ENCODE measurements at places on chromosomes 6 and 20. TPM values are rescaled to one million over a fixed set of nuclear protein-coding genes. Genes with fewer than 3 reads are reported as not detected.

OTOR gene
- polyA plus RNA-seq = not detected

DNA sequence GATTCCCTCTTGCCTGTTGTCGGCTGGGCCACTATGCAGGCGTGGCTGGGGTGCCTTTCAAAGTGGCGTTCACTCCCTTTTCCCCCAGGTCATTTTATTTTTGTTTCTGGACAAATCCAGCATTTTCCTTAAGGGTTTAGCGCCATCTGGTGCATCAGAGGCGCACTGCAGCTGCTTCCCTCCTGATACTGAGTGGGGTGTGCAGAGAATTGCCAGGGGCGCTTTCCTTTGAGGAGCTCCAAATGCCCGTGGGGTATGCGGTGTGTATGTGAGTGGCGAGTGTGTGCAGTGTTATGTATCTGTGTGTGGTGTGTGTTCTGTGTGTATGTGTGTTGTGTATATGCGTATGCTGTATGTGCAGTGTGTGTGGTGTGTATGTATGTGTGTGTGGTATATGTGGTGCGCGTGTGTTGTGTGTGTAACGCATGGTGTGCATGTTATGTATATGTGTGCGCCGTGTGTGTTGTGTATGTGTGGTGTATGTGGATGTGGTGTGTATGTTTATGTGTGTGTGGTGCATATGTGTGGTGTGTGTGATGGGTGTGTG is 100.1 kb upstream of the AGPAT4 start:
- DNase-seq = peak; percentile 78

HLA-C gene
- 437 TPM for polyA plus RNA-seq

GRCh38 chr6:100134297-100134696 is 140.3 kb upstream of the MCHR2 start:
- DNase-seq = no peak

STX11 gene
- 5.4 TPM for polyA plus RNA-seq
